ENCODE measurements at places on chromosomes 4 and X. TPM values are rescaled to one million over a fixed set of nuclear protein-coding genes. Genes with fewer than 3 reads are reported as not detected.

SPANXN4 gene
- total RNA-seq, result not detected

BANK1 gene
- 1.5 TPM for total RNA-seq

STBD1 gene
- total RNA-seq, result 11.6 TPM

MAGEB1 gene
- total RNA-seq, result not detected

TCP11X1 gene
- not detected for total RNA-seq

NWD2 gene
- total RNA-seq, result not detected

IL15 gene
- total RNA-seq, result 10.3 TPM

ATOH1 gene
- not detected for total RNA-seq

RTL9 gene
- total RNA-seq, result 0.26 TPM

REELD1 gene
- total RNA-seq, result 0.63 TPM

RLIM gene
- 40.0 TPM for total RNA-seq

USP17L21 gene
- not detected for total RNA-seq

HCFC1 gene
- 41.8 TPM for total RNA-seq

DGAT2L6 gene
- total RNA-seq, result not detected

LDB2 gene
- 128 TPM for total RNA-seq

SOX3 gene
- not detected for total RNA-seq

TAF7L gene
- total RNA-seq, result not detected

UGT2B11 gene
- total RNA-seq, result not detected

FOXR2 gene
- not detected for total RNA-seq

CXCL11 gene
- 0.23 TPM for total RNA-seq

TRPC5OS gene
- not detected for total RNA-seq

RAB40A gene
- 1.3 TPM for total RNA-seq

TMEM128 gene
- total RNA-seq, result 14.8 TPM

KCNIP4 gene
- total RNA-seq, result not detected

MAGED1 gene
- 91.2 TPM for total RNA-seq

NDUFA1 gene
- total RNA-seq, result 53.8 TPM

ANKRD17 gene
- 67.1 TPM for total RNA-seq

MAOA gene
- 68.2 TPM for total RNA-seq

PRRG3 gene
- 2.8 TPM for total RNA-seq

CTAG2 gene
- not detected for total RNA-seq

LINC00632 gene
- 1,949 TPM for total RNA-seq

QRFPR gene
- not detected for total RNA-seq

MAGEA11 gene
- not detected for total RNA-seq

Data from aorta (tissue), 5 donors.